OCI-LY7 (cell line): ENCODE measurements at places on chromosomes 5 and 9.

DNA sequence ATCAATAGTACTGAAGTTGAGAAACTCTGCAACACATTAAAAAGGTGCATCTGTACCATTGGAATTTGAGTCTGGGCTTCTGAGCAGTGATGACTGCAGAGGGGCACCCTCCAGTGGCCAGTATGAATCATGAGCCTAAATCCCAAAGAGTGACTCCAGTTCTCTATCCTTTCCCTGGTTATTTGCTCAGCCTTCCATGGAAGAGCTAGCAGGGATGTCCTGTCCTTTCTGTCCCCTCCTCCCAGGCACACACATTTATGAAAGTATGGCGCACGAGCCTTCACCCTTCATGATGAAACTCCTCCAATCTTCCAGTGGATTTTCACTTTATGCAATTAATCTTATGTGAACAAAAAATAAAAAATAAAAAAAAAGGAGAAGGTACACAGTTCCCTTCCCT, 81.0 kb downstream of the ESM1 start:
- no peak for DNase-seq

DNA sequence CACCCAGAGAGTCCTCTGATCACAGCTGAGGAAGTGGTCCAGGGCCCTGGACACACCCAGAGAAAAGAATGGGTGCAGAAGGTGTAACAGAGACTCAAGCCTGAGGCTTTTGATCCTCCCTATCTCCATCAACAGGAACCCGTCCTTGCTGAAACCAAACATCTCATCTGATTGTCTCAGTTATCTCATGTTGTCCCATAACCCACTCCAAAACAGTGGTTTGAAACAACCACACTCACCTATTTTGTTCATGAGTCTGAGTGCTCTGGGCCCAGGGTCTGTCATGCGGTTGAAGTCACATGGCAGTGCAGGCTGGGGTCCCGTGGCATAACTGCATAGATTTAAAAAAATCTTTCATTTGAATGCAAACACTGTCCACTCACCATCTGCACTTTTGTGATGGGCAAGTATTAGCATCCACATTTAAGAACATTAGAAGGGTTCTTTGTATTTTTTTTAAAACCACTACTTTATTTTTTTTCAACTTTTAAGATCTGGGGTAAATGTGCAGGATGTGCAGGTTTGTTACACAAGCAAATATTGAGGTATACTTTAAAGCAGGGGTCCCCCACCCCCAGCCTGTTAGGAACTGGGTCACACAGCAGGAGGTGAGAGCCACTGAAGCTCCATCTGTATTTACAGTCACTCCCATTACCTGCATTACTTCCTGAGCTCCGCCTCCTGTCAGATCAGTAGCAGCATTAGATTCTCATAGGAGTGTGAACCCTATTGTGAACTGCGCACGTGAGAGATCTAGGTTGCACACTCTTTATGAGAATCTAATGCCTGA, 255.8 kb downstream of the ROR2 start:
- DNase-seq = no peak

DNA sequence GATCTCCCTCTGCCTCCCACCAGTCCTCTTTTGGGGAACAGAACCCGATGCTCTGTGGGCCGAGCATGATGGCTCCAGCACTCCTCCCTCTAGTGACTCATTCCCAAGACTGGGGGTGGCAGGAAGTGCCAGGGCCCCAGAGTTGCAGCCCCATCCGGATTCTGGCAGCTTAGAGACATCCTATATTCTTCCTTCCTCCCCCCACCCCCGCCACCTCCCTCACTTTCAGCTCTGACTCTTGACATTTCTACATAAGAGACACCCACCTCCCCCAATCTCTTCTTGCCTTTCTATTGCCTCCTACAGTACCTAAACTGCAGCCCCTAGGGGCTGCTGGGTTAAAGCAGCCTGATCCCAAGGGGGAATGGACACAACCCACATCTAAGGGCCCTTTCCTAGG, 47.1 kb upstream of the MATR3 start:
- DNase-seq = no peak

DNA sequence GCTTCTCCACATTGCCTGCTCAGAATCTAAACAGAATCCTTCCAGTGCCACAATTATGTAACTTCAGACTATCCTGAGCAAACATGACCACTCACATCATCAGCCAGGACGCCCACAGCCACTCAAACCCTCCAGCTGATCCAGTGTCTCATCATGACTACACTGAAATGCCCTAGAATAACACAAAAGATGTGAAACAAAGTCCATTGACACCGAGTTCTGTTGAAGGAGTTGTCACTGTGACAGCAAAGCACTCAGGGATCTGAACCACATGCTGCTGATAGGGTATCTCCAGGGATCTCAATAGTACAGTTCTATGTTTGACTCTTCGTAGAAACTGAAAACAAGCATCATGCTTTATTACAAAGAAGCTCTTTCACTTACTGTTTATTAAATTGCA, 150.2 kb downstream of the GABBR2 start:
- no peak for DNase-seq

DNA sequence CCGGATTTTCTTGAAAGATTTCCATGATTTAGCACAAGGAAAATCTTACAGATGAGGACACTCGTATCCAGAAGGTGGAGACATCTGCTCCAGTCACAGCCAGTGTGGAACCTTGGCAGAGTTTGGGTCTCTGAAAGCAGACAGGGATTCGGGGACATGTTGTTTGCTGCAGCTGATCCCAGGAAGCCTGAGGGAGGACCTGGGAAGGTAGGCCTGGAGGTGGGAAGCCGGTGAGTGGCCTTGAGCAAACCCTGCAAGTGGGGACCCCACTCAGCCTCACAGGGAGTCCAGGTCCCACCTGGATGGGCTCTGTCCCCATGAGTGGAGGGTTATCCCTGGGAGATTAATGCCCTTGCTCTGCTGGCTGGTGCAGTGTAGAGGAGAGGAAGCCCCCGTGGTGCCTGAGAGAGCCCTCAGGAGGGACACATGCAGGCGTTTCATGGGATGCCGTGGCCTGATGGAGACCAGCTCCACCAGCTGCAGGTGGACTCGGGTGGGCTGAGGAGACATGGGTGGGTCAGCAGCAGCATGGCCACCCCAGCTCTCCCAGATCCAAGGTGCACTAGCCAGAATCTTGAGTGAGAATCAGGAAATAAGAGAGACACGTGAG, 7.8 kb downstream of the MRPS2 start:
- DNase-seq = no peak

DNA sequence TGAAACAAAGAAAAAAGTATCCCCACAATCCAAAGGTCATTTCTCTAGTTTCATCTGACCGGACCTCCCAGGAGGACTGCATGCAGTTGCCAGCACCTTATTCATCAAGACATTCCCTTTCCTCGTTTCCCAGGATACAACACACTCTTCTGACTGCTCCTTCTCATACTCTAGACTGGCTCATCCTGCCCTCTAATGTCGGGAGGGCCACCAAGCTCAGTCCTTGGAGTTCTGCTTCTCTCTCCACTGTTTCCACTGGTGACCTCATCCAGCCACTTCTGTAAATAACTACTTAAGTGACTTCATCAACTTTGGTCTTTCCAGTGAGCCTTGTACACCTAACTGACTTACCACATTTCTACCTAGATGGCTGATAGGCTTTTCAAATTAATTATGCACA, 179.1 kb downstream of the EPB41L4A start:
- DNase-seq = no peak

GRCh38 chr9:65403721-65404120, 118.7 kb upstream of the FOXD4L5 start:
- DNase-seq = no peak

- DNase-seq = no peak
Observed at GRCh38 chr9:102521097-102521755, 473.9 kb upstream of the CYLC2 start.

DNA sequence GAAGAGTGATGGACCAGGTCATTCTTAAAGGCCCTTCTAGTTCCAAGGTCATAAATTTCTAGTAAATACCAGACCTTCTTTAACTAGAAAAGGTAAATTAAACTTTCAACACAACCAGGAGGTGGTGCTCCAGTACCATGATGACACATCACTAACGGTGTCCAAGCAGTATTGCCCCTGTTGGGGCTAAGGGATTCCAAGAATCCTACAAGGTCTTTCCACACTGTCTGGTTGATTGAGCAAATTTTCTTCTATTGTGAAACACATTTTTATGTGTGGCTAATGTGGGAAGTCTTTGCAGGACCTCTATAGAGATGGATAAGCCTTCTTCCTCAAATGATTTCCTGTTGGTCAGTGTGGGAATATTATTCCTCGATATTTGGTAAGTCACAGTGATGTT, 459.6 kb upstream of the PAPPA start:
- DNase-seq = no peak

- DNase-seq = no peak
Observed at GRCh38 chr9:78746010-78746409, 449.1 kb downstream of the PSAT1 start.

GRCh38 chr9:123685489-123686083, 244.3 kb downstream of the DENND1A start:
- no peak for DNase-seq

DNA sequence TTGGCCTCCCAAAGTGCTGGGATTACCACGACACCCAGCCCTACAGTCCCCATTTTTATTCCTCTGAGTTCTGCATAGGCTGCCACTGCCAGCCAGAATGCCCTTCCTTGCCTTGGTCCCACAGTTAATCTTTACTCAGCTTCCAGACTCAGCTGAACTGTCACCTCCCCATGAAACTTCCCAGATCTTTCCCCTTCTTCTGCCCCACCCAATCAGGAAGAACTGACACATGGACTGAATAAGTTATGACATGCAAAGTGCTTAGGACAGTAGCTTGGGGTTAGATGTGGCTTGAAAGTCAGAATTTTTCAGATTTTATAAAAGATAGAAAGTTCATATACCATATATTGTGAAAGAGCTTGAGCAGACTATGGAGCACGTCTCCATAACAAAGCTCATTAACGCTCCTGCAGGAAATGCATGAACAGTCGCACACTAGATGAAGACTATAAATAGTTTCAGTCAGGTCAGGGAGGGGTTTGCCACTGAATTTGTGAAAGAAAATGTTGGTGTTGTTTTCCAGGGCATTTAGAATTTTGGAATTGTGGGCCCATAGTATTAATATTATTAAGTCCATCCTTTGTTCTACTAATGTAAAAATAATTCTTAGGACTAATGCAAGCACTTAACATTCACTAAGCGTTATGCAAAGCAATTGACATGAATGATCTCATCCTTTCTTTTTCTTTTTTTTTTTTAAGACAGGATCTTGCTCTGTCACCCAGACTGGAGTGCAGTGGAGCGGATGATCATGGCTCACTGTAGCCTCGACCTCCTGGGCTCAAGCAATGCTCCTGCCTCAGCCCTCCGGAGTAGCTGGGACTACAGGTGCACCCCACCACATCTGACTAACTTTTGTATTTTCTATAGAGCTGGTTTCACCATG, 36.1 kb upstream of the DENND1A start:
- no peak for DNase-seq

- no peak for DNase-seq
Observed at GRCh38 chr9:130598188-130598587, 18.8 kb downstream of the FUBP3 start.

DNA sequence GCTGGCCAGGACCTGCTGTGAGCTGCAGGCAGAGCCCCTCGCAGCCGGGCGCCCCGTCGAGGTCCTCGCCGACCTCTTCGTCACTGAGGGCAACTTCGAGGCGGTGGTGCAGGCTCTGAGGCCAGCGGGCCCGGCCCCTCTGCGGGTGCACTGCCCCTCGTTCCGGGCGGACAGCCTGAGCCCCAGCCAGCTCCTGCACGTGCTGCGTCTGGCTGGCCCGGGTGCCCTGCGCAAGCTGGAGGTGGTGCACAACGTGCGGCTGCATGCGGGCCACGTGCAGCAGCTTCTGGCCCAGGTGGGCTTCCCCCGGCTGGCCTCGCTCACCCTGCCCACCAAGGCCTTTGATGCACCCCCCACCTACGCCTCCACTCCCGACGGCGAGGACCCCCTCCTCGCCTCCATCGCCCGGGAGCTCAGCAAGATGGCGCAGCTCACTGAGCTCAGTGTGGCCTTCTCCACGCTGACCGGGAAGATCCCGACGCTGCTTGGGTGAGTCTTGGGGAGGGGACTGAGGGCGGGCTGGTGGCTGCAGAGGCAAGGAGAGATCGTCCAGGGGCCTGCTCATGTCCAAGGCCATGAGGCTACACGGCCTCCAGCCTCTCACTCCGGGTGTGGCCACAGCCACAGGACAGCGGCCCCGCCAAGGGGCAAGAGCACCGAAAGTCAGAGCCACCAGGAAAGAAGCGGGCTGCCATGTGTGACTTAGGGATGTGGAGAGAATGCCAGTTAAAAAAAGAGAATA, 825 bp downstream of the LRRC14B start:
- no peak for DNase-seq

- no peak for DNase-seq
Observed at GRCh38 chr5:73592551-73592950, 27.0 kb downstream of the UTP15 start.

GRCh38 chr9:22035591-22036011, 26.5 kb upstream of the CDKN2B start:
- DNase-seq = no peak

- no peak for DNase-seq
Observed at GRCh38 chr5:120866997-120867396, 402.9 kb downstream of the PRR16 start.

DNA sequence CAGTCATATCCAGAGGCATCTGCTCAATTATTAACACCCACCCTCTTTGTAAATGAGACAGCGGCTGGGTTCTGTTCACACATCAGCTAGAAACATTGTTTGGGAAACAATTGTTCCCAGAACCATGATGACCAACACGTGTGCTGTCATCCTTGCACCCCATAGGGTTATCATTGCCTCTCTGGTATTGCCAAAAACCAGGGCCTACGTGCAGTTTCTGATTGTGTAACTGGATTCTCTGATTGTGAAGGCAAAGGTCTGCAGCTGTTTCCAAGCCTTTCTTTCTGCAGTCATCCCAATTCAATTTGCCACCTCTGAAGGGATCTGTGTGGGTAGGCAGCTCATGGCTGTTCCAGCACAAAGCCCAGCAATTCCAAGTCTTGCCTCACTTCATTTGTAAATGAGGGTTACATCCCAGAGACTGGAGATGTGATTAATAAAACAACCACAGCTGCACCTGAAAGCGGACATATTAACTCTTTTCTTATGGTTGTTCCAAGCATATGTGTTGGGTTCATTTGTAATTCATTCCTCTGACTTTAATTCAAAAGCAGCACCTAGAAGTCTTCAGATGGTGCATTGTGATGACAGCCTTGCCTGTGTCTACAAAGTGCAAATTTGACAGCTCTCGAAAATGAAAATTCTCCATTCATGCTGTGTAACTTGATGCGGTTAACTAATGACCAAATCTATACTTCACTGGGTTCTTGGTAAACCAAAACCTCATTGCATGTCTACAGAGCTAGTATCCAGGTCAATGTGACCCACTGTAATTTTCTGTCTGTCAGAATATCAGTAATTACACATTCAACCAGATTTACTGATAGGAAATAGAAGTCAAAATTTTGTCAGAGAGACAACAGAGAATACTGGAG, 66.6 kb downstream of the YIPF5 start:
- DNase-seq = no peak

DNA sequence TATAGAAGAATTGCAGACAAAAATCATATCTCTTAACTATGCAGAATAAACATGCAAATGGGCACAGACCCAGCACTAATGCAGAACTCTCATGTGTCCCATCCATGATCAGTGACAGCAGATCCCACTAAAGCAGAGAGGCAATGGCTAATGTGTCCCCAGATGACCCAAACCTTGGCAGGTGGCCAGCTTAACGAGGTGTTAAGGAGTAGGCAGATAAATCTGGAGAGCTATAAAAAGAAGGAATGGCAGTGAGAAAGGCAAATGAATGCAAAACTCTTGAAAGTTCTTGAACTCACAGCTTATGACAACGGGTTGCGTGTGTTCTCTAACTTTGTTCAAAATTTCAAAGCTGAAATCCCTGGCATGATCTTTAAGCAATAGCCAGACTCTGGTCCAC, 265.4 kb downstream of the RASEF start:
- no peak for DNase-seq

- DNase-seq = no peak
Observed at GRCh38 chr5:135456238-135457099, 4.3 kb upstream of the TIFAB start.
